ENCODE measurements at places on chromosomes 12 and 14.

DNA sequence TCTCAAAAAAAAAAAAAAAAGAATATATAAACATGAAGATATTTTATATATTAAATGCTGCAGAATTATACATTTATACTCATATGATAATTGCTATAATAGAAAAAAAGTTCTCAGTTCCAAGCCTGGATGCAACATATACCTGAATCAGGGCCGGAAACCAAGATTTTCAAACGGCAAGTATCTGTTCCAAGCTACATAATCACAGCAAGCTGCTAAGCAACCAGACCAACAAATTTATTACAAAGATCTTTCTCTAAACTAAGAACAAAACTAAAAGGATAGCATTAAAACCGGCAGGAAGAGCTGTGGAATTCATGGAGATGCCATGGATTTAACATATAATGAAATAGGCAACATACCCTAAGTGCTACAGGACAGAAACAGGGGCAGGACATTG lies 7.1 kb downstream of the RACGAP1 start:
- no peak for DNase-seq

GRCh38 chr12:104154286-104154685 lies 16.3 kb upstream of the NFYB start:
- no peak for DNase-seq

DNA sequence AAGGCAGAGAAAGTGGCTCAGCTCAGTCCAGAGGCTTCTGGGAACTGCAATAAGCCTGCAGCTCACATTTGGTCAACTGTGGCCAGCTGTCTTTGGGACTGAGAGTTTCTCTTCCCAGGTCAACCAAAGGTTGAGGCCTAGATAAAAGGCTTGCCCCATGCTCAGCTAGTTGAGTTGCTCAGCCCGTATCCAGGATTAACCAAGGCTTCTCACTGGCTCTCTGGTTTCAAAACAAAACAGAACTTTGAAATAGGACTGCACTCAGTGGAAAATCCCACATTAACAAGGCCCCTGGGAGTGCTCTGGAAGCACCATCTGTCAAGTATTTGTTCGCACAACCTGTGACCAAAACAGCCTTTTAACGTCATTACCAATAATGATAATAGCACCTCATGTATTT lies 40.3 kb upstream of the NUAK1 start:
- no peak for DNase-seq

GRCh38 chr14:88016768-88017167 lies 11.8 kb downstream of the GPR65 start:
- no peak for DNase-seq

DNA sequence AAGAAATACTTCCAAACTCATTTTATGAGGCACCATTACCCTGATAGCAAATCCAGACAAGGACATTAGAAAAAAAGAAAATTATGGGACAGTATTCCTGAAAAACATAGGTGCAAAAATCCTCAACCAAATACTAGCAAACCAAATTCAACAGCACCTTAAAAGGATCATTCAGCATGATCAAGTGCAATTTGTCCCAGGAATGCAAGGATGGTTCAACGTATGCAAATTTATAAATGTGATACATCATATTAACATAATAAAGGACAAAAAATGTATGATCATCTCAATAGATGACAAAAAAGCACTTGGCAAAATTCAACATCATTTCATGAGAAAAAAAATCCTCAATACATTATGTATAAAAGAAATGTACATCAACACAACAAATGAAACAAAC lies 162.9 kb downstream of the DUSP6 start:
- no peak for DNase-seq

DNA sequence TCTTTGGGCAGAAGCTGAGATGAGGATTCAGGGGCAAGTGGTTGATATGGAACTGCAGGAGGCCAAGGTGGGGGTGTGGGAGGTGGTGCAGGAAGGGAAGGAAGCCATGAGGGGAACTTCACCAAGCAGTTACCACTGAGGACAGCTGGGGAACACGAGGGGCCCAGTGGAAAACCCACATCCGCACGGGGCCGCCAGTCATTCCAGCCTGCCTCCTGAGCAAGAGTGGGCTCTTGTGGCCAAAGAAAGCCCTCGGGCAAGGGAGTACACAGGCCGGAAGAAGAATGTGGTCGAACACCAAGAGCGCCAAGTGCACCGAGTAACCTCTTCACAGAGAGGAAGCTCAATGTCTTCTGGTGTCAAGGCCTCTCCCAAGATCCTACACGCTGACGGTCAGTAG lies 252.2 kb upstream of the FOXN3 start:
- DNase-seq, result no peak

GRCh38 chr12:58757422-58757821 lies 162.9 kb downstream of the LRIG3 start:
- no peak for DNase-seq

DNA sequence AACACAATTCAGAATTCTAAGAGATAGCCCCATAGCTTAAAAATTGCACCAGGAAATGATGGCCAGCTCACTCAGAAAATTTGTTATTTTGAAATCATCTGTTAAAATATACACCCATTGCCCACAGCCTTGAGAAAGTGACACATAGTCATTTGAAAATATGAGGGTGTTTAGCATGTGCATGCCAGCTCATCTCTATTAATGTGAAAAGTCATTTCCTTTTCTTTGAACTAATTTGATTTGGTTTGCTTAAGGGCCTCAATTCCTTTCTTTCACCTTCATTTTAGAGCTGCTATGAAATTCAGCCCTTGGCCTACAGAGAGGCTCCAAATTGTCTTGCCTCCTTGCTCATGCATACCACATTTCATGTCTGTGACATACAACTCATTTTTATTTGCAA lies 241.4 kb downstream of the PHLDA1 start:
- DNase-seq, result no peak

- no peak for DNase-seq
Observed at GRCh38 chr12:11668611-11669010, 19.1 kb downstream of the ETV6 start.

GRCh38 chr12:113857371-113857770 lies 108.8 kb downstream of the RBM19 start:
- no peak for DNase-seq

DNA sequence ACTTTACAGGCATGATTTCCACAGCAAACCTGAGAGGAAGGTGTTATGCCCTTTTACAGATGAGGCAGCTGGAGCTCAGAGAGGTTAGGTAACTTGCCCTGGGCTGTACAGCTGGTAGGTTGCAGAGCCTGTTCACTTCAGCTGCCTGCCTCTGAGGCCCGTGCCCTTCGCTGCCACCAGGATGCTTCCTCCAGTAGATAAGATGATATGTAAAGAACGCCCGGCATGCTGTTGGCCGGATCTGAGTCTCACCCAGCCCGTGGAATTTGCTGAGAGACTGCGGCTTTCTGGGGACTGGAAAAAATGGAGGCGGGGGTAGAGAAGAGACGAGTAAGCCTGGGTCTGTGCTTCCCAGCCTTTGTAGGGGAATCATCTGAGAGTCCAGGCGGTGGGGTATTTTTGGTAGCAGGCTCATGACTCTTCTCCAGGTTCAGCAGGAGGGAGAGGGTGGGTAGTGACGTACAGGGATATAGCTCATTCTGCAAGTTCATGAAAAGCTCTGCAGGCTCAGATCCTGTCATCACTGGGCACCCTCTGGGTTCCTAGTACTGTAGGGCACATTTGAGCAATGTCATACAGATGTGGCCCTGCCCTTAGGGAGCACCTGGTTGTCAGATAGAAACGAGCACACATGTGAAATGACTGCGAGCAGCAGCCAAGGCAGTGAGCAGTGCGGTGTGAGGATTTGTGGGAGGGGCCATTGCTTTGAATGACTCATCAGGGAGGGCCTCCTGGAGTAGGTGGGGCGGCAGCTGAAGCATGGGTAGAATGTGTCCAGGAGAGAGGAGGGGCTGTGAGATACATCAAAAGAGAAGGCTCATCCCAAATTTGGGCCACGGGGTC lies 159.4 kb downstream of the TSPAN9 start:
- DNase-seq, result no peak

DNA sequence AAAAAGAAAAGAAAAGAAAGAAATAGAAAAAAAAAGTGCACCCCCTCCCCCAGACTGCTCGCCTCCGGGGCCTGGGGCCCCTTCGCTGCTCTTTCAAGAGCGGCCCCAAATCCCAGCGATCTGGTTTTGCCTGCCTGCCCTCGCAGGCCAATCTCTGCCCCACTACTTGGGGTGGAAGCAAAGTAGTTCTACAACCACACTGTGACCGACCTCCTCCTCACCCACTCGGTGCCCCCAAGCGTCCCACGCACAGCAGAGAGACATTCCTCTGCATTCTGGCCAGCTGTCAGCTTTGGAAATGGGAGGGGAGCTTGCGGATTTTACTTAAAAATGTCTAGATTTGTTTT lies 2.4 kb upstream of the TBX3 start:
- DNase-seq, result no peak

DNA sequence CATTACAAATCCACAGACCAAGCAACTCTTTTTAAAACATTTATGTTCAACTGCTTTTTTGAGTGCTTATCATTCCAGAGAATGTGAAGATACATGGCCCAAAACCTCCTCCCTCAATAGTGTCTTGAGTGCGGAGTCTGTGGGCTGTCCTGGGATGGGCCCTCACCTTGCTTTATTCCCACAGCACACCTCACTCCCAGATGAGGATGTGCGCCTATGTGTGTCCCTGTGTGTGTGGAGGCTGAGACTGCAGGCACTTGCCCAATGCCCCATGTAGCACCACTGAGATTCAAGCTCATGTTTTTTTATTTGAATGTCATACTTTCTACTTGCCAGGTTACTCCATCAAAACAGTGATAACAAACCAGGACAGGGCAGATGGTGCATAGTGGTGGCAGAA lies 291.7 kb downstream of the CACNA1C start:
- DNase-seq, result no peak

DNA sequence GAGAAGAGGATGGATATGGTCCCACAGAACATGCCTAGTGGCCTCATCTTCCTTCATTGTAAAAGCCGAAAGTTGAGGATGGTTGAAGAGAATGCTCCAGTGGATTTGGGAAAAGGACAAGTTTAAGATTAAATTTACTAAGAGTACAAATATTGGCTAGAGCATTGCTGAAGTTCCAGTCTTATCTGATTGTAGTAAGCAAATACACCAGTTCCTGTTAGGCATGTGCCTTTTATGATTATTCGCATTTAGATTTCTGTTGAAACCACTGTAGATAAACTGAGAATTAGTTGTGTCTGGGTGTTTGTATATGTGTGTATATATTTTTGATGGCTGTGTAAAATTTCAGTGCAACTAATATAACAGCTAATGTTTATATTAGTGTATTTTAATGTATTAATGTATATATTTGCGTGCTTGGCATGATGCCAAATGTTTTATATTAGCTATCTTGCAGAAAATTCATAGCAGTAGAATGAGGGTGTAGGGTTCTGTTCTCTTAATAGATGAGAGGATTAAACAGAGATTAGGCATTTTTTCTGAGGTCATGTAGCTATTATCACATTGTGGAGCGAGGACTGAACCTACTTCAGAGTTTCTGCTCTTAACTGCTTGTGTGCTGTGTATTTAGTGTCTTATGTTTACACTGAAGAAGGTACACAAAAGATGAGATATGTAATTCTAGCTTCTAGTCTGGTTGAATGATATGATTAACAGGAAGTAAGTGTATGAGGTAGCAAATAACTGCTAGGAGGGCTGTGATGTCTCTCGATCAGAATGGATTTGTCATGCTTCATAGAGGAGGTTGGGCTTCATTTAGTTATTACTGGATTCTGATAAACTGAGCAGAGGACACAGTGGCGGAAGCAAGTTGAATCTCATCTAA lies 21.1 kb downstream of the FKBP3 start:
- no peak for DNase-seq

GRCh38 chr12:86735851-86736250 lies 479.7 kb upstream of the MGAT4C start:
- DNase-seq, result no peak
